ENCODE measurements at places on chromosomes 7 and 10. TPM values are rescaled to one million over a fixed set of nuclear protein-coding genes. Genes with fewer than 3 reads are reported as not detected.

DNA sequence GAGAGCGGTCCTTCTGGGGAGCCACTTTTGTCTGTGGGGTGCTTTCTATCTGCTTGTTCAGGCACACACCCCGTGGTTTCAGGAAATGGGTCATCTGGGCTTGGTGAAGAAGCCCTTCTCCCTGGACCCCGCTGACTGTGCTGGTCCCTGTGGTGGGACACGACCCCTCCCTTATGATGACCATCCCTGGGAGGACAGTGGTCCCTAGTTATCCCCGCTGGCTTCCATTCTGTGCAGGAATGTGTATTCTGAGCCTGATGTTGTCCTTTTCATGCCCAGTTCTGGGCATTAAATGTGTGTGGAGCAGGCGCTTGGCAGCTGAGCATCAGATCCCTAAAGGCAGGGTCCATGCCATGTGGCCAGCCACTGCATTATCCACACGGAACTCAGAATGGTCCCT lies 71.6 kb downstream of the TCERG1L start:
- DNase-seq: no peak

Gene CXCL12
- total RNA-seq: not detected

DNA sequence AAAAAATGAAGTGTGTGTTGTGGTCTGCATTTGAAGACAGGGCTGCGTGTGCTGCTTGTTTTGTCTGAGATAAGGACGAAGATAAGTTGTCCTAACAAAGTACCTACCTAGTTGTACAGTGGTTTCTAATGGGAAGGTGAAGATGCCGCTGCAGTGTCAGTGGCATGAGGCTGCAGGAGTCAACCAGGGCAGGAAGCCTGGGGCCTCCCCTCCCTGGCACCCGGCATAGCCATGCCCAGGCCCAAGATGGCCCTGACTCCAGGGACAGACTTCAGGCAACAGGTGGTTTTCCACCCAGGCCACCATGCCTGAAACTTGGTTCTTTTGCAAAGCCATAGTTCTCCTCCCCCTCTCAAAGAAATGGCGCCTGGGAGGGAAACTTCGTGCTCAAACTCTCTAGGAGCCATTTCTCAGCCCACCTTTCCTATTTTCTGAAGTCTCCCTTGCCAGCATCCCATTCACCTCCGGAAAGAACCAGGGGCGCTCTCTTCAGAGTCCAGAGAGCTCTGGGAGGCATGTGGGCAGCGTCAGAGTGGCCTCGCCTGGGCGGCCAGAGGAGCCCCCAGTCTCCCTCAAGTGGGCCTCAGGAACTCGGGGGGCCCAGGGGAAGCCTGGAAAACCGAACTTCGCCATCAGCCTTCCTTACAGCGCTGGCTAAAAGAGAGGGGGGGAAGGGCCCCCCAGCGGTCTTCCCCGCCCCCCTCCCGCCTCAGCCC lies 2.1 kb upstream of the KAT6B start:
- DNase-seq: peak; percentile 74

- no peak for DNase-seq
These were observed 5.7 kb downstream of the NOS3 start for GRCh38 chr7:150996376-150997074.

Gene PDZD7
- total RNA-seq: 0.93 TPM

Gene SPOCK2
- 104 TPM for total RNA-seq

- no peak for DNase-seq
These were observed 90.7 kb downstream of the LRRC4 start for GRCh38 chr7:127940381-127941160.

GRCh38 chr7:139370301-139370942 lies 10.7 kb downstream of the LUC7L2 start:
- DNase-seq: no peak

- peak; percentile 16 for DNase-seq
These were observed 22.7 kb downstream of the BBS9 start for GRCh38 chr7:33152087-33152486.

GRCh38 chr10:99395750-99396445 lies 34.5 kb downstream of the GOT1 start:
- DNase-seq: no peak

Gene GSAP
- 2.8 TPM for total RNA-seq

DNA sequence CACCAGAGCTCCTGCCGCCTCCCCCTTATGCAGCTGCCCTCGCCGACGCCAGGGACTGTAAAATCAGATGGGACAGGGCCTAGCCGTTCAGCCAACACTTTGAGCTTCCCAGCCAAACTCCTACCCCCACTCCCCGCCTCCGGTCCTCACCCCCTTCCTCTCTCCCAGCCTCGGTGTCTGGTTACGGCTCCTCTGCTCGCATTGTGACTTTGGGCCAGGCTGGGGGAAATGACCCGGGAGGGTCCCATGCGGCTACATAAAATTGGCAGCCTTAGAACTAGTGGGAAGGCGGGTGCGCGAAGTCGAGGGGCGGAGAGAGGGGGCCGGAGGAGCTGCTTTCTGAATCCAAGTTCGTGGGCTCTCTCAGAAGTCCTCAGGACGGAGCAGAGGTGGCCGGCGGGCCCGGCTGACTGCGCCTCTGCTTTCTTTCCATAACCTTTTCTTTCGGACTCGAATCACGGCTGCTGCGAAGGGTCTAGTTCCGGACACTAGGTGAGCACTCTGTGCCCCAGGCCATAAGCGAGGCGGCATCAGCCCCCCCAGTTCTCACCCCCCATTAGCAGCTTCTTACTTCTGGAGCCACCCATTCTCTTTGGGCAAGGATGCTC lies at the start of gene KAZALD1:
KAZALD1 (plus strand) TSS at position 366 of the 608 bp plus-strand sequence. CDS start 604 bp downstream, outside the sequence.
- peak; percentile 62 for DNase-seq

Gene ASB10
- not detected for total RNA-seq

Gene TAS2R41
- total RNA-seq: not detected

Gene COL13A1
- total RNA-seq: not detected

Gene SUGCT
- total RNA-seq: 0.91 TPM

Gene TRIL
- total RNA-seq: 0.12 TPM

DNA sequence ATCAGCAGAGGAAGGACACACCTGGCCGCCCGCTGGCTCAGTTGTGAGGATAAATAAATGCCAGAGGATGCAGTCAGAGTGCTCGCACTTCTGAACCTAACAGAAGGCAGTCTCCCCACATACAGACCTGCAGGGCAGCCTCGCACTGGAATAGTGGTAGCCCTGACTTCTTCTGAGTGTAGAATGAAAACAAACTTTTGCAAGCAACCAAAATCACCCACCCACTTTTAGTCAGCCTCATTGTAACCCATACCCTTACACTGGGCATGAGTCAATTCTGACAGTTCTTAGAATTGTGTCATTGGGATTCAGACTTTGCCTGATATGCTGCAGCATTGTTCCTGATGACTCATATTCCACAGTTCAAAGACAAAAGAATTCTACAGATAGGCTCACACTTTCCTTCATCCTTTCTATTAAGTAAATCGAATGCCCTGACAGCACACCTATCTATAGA lies 167.0 kb upstream of the CDK1 start:
- peak; percentile 61 for DNase-seq

Gene A1CF
- not detected for total RNA-seq

Gene HPSE2
- total RNA-seq: not detected

Gene GTF2IRD2
- 4.0 TPM for total RNA-seq

Gene HILPDA
- 171 TPM for total RNA-seq

- DNase-seq: no peak
These were observed 7.7 kb downstream of the MDFIC start for GRCh38 chr7:114929570-114929969.

GRCh38 chr7:75722373-75722772 lies 16.4 kb downstream of the HIP1 start:
- DNase-seq: no peak

DNA sequence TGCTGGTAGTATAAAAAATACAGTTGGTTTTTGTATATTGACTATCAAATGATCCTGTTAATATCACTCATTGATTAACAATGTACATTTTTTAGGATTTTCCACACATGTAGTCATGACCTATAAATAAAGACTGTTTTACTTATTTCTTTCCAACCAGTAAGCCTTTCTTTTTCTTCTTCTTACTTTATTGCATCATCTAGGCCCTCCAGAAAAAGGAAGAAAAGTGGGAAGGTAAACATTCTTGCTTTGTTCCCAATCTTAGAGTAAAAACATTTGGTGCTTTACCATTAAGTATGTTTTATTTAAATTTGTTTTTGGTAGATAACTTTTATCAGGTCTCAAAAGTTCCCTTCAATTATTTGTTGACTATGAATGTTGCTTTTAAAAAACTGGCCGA lies 47.1 kb upstream of the CCNY start:
- DNase-seq: no peak
